GM20000 (cell line): ENCODE measurements at places on chromosomes 12 and 14.

- DNase-seq: no peak
Measured at GRCh38 chr14:86357119-86357518, 827.2 kb downstream of the FLRT2 start.

DNA sequence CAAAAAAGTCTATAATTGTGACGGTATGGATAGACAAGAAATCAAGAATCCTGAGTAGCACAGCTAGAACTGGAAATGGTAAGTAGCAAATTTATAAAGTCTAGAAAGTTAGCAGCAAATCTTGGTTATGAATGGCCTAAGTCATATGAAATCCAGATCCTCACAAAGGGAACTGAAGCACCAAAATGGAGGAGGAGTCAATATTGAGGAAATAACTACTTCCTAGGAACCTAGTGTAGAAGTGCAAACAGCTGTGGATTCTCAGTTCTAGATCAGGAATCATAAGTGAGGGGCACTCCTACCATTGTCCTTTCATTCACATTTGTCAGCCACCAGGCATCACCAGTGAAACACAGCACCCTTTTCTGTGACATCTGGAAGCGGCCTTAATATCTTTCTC, 202.2 kb upstream of the DCN start:
- no peak for DNase-seq

DNA sequence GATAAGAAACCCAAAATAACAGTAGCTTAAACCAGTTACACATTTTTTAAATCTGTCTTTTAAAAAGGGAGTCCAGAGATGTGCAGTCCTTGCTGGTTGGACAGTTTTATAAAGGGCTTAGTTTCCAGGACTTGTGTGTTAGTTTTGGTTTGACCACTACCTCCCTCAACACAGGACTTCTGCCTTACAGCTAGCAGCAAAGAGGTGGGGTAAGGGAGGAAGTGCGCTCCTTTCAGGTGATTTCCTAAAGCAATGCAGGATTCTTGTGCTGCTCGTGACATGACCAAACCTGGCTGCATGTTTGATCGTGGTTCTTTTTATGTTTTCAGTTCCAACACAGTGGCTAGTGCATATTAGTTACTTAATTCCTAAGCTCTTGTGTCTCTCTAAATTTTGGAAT, 266.2 kb downstream of the TMTC2 start:
- DNase-seq: peak; percentile 13

DNA sequence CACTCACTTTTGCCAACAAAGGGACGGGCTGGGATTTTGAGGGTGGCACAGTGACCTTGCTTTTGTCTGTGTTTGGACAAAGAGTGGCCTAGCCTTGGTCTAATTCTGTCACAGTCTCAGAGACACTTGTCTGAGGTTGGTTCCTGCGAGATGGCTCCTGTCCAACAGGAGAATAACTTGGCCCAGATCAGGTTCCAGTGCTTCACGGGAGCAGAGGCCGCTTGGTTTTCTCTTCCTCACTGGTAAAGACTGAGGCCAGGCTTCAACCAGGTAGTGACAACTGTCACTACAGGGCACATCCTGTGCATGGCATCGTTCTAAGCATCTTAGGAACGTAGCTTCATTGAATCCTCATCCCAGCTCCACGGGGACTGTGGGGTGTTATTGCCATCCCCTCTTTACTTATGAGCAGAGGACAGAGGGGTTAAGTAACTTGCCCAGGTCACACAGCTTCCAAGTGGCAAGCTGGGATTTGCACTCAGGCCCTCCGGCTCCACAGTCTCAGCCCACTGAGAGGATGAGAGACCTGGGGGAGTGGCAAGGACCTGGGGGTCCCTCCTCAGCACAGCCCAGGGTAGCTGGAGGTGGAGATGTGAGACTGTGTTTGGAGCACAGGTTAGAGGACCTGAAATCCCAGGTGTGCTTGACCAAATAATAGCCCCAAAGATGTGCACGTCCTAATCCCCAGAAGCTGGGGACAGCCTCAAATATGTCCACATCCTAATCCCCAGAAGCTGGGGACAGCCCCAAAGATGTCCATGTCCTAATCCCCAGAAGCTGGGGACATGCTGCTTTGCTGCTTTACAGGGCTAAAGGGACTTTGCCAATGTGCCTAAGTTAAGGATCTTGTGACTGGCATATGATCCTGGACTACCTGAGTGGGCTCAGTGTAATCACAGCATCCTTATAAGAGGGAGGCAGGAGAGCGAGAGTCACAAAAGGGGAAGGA, 179.2 kb upstream of the RTL1 start:
- DNase-seq: no peak

GRCh38 chr14:44663136-44663535, 156.1 kb upstream of the FSCB start:
- no peak for DNase-seq

- no peak for DNase-seq
Measured at GRCh38 chr12:129928643-129929042, 24.8 kb upstream of the TMEM132D start.

GRCh38 chr12:39617887-39618286, 1.7 kb downstream of the ABCD2 start:
- DNase-seq: peak; percentile 16

GRCh38 chr14:60196291-60196690, 31.1 kb upstream of the DHRS7 start:
- no peak for DNase-seq

GRCh38 chr12:47577206-47577989, 128.4 kb downstream of the RPAP3 start:
- DNase-seq: no peak

DNA sequence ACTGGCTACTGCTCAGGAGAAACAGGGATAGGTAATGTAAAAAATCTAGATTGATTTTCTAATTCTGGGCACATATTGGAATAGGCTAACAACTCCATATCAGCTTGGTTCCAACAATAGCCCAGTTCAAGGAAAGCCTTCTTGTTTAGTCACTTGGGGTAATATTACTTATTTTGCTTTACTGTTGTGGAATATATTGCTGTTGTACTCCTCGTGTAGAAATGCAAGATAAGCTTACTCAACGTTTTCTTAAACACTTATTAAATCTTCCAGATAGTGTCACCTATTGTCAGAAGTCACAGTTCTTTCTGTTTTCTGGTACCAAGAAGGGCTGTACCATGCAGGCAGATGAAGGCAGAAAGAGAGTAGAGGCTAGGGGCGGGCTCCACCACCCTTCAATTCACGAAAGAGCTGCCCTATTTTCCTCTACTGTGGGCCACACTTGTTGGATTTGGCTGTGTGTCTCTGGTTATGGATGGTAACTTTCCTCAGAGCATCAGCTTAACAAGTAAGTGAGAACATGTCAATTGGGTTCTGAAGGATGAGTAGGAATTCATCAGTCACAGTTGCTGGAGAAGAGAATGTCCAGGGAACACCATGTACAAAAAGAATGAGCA, 38.0 kb downstream of the CLMN start:
- no peak for DNase-seq

DNA sequence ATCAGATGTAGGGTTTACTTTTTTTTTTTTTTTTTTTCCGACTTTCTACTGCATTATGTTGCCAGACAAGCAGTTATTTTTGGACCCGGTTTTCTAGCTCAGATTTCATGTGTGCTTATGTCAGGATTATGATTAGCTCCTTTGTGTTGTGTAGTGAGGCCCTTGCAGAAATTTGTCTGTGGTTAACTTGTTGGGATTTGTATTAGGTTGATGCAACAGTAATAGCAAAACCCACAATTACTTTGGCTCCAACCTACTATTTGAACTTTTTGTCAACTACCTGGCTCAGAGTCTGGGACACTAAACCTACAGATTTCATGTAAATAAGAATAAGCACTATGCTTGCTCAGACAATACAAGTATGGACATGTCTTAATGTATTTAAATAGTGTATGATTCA, 44.1 kb upstream of the KCNJ8 start:
- DNase-seq: no peak

- DNase-seq: no peak
Measured at GRCh38 chr12:1776170-1776921, 44.0 kb upstream of the LRTM2 start.

DNA sequence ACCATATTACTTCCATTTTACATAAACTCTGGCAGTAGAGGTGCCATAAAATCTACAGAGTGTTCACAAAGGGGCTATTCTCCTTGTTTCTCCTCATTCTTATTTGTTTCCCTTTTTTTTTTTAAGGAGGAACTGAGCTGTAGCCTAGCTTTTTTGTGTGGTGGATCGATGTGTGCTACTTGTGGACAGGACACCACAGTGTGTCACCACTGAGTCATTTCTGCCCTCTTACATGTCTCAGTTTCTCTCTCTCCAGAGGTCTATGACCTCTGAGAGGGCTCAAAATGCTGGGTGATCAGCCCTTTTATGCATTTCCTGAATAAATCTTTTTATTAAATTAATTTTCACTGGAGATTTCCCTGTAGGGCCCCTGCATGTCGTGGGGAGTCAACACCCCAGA, 370.2 kb downstream of the ADGRD1 start:
- no peak for DNase-seq

- no peak for DNase-seq
Measured at GRCh38 chr14:105891631-105892452, 365.5 kb downstream of the TMEM121 start.

DNA sequence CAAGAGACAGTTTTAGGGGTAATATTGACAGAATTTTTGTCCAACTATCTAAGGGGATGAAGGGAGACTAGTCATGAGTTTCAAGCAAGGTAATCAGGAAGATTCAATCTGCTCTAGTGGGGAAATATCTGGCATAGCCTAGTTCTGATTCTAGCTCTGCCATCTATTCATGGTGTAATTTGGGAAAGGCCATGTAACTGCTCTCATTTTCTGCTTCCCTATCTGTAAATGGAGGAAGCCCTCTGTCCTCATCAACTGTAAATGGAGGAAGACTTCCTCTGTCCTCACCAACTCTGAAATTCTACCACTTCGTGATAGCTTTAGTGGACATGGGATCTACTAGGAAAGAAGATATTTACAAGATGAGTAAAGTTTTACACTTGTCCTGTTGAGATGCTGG, 37.9 kb downstream of the BHLHE41 start:
- DNase-seq: no peak

GRCh38 chr12:114319422-114319821, 86.5 kb downstream of the TBX5 start:
- no peak for DNase-seq

DNA sequence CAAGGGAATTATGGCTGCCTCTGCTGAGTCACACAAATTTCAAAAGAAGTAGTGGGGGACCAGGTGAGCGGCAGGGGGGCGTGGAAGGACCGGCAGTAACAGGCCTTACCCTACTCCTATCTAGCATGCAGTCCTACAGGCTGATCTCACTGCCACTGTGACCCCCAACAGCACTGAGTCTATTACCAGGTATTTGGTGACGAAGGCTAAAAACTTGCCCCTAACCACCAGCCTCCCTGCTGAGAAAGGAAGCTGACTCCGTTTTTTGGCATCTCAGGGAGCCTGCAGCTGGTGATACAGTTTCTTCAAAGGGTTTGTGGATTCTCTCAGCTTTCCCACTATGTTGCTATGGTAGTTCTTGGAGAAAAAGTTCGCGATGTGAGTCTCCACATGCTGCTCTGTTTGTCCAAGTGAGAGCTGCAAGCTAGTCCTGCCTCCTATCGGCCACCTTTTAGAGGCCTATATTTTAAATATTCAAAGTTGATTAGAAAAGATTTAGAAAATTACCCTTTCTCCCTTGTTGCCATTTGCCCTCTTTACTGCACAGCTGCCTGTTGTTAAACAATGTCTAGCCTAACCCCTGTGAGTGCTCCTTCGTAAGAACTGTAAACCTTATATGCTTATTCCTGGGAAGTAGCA, 57.1 kb upstream of the SLCO1B1 start:
- DNase-seq: no peak

DNA sequence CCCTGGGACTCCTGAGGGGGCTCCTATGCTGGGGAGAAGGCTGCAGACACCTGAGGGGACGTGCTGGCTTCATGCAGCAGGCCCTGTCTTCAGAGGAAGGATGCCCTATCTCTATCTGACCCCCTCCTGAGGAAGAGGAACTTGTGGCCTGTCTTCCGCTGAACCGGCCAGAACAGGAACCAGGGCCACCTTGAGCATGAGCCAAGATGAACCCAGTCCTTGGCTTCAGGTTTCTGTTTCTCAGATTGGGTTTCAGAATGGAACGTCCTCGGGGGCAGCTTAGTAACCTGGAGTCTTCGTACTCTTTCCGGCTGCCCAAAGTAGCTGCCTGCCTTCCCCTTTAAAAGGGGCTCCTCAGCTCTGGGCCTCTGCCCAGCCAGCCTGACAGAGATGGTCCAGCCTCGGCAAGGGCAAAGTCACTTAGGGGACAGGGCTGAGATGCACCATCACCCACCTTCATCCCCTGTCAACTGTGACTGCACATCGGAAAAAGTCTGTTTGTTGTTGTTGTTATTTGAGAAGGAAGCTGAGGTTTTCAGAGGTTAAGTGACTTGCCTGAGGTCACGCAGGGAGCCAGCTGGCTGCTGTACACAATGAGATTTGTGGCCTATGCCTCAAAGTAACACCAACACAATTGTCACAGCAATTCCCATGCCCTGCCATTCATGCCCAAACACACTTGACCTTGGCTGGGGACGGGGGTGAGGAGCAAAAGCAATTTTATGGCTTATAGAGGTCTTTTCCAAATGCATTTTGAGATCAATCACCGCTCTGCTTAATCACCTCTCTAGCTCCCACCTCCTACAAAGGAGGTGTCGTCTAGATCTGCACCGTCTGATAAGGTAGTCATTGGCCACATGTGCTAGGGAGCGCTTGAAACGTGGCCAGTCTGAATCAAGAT, 13.4 kb downstream of the ASB2 start:
- DNase-seq: peak; percentile 68

GRCh38 chr14:50001999-50002925, 109.4 kb downstream of the ARF6 start:
- peak; percentile 74 for DNase-seq

GRCh38 chr12:2300886-2301285, 248.1 kb downstream of the CACNA1C start:
- DNase-seq: no peak

DNA sequence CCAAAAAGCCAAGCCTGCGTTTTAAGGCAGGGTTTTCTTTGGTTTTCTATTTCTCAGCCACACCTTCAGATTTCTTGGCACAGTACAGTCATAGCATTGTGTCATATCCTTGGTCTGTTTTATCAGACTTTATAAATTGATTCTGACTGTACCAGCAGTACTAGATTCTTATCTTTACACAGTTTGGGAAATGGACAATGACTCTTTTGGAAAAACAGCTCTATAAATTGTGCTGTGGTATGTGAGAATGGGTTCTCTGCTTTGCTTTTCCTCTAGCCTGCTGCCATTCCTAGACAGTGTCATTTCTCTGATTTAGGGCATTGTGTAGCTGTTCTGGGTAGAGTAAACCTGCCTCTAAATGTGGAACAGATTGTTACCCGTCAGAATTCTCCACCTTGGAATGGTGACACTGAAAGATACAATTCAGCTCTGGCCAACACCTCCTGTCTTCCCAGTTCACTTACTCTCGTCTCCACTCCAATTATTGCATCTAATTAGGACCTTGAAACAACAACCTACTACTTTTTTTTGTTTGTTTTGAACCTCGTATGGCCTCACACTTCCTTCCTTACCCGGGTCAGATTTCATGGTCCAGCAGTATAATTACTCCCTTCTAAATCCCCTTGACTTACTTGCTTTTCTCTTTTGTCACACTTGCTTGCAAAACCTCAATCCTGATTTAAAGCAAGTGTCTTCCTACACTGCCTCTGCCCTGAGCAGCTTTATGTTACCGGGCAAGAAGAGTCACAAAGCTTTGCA, 226.3 kb downstream of the ERC1 start:
- no peak for DNase-seq
